ENCODE measurements at places on chromosomes 12 and 14.

GRCh38 chr12:116245189-116245588 lies 32.3 kb downstream of the MED13L start:
- no peak for DNase-seq

DNA sequence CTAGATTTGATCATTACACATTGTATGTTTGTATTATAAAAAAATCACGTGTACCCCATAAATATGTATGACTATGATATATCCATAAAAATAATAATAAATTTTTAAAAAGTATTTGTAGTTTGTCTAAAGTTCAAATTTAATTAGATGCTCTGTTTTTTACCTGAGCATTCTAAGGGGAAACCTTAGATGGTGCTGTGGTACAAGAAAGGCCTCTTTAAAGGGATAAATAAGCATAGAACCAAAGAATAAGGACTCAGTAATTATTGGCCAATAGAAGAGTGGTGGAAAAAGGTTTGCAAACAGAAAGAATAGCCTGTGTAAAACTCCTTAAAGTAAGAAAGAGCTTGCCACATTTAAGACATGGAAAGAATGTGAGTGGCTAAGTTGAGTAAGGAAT lies 580.1 kb upstream of the SEL1L start:
- no peak for DNase-seq

GRCh38 chr12:4286228-4286627 lies 12.7 kb downstream of the CCND2 start:
- no peak for DNase-seq

GRCh38 chr12:42128327-42128726 lies 16.3 kb downstream of the GXYLT1 start:
- DNase-seq = no peak

- DNase-seq = no peak
Observed at GRCh38 chr12:82672811-82673495, 13.8 kb upstream of the TMTC2 start.

DNA sequence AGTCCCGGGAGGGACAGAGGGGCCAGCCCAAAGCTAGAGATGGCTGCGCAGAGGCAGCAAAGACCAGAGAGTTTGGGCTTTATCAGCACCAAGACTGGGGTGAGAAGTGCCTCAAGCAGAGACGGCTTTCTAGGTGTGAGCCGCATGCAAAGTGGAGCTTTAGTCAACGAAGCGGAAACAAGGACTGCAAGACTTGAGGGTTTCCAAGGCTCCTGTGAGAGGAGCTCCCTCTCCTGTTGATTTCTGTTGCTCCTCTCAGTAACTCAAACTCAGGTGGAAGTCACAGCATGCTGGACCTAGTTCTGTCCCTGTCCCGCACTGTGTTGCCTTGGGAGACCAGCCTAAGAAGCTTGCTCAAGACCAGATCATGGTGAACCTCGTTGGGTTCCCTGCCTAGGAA lies 327.8 kb downstream of the MED13L start:
- DNase-seq = no peak

All from SW 1271 (cell line).